ENCODE measurements at places on chromosomes 6 and 20.

GRCh38 chr6:123062670-123063069, 66.6 kb downstream of the CLVS2 start:
- no peak for DNase-seq

GRCh38 chr20:6956574-6956973, 189.1 kb downstream of the BMP2 start:
- no peak for DNase-seq

DNA sequence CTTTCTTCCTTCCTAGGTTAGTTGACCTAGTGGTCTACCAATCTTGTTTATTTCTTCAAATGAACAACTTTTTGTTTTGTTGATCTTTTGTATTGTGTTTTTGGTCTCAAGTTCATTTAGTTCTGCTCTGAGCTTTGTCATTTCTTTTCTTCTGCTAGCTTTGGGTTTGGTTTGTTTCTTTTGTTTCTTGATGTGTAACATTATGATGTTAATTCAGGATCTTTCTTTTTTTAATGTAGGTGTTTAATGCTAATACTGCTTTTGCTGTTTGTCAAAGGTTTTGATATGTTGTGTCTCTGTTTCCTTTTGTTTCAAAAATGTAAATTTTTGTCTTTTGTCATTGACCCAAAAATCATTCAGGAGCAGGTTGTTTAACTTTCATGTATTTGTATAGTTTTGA, 65.7 kb downstream of the ZC2HC1B start:
- DNase-seq: no peak

DNA sequence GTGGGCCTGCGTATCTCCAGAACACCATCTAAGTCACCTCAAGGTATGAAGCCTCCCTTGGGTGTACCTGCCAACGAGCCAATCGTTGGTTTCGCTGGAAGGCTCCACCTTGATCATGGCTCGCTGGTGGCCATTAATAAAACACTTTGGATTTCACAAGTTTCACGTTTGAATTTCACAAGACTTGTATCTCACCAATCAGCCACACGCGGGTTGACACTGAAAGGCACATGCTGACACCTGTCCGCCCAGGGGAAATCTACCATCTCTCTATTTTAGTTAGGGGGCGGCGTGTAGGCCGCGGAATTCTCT, 586 bp upstream of the HMGA1 start:
- DNase-seq: peak; percentile 49

DNA sequence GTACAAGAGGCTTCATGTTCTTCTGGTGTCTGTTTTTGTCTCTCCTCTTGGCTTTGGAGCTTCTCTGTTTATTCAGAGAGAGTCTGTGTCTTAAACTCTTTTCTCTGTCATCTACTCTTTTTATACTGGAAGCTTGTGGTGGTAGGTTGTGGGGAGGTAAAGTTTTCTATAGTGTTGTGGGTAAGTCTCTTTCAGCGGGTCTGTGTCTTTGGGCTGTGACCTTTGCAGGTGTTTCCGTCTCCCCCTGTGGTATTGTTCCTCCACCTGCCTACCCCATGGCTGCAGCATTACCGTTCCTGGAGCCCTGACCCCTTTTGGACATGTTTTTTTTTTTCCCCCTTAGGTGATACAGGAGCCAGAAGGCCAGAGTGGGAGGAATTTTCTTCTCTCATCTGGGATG, 37.9 kb upstream of the FERMT1 start:
- no peak for DNase-seq

DNA sequence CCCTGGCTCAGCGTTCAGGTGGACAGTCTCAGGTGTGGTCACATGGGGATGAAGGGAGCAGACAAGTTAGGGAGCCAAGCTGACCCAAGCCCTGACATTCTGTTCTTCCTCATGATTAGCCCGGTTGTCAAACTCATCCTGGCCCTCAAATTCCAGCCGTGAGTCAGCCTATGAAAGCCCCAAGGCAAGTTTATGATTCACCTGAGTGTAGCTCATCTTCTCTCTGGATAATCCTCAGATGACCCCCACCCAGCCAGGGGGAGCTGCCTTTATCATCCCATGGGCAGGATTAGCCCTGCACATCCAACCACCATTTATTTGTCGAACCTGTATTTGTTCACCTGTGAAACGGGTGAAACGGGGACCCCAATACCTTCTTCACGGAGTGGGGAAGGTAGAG, 161.9 kb downstream of the DHX35 start:
- DNase-seq: no peak

GRCh38 chr20:16203096-16203495, 370.2 kb downstream of the KIF16B start:
- no peak for DNase-seq

- no peak for DNase-seq
These were observed 167.2 kb upstream of the TAB2 start for GRCh38 chr6:149150301-149150700.

DNA sequence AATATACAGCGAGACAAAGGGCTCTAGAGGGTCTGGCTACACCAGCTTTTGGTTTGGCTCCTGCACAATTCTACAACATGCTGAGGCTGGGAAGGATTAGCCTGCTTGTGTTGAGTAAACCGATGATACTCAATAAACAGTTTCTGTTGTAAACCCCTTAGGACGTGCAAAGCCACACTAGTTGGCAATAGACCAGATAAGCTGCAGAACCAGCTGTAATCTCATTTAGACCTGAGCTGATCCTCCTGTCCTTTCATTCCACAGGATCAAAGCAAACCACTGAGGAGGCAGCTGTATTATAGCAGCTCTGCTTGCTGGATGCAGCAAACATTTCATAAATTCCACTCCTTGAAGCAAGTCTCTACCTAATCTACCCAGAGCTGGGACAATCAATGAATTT, 79.7 kb downstream of the MMS22L start:
- no peak for DNase-seq

DNA sequence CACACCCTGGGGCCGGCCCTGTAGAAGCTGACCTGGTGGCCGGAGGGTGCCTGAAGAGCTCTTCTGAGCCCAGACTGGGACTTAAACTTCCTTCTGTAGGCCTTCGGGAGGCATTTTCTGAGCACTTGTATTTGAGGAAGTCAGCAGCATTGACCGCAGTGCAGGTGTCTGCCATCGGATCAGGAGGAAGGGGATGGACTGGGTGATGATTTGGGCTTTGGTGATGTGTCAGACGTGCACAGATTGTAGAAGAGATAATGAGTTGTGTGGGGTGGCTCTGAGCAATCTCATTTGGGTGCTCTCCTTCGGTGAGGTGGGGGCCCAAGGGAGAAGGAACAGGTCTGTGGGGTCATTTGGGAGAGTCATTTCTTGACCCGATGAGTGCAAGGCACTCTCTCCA, 150.9 kb downstream of the ARID1B start:
- DNase-seq: no peak

DNA sequence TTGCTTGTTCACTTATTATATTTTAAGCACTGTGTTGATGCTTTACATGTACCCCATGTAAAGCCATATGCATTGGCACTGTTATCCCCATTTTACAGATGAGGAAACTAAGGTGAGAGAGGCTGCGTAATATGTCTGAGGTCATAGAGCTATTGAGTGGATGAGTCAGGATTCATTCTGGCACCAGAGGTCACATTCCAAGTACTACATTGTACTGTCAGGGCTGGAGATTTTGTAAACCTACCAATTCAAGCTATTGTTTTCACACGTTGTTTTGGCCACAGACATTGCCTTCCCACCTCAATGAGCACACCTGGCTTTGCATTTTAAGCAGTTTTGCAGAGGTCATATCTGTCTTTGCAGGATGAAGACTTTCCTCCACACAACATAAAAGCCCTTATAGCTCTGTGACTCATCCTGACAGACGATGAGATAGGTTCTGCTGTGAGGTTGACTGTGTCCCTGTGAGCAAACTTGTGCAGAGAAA, 33.2 kb downstream of the ANKS1A start:
- DNase-seq: no peak

DNA sequence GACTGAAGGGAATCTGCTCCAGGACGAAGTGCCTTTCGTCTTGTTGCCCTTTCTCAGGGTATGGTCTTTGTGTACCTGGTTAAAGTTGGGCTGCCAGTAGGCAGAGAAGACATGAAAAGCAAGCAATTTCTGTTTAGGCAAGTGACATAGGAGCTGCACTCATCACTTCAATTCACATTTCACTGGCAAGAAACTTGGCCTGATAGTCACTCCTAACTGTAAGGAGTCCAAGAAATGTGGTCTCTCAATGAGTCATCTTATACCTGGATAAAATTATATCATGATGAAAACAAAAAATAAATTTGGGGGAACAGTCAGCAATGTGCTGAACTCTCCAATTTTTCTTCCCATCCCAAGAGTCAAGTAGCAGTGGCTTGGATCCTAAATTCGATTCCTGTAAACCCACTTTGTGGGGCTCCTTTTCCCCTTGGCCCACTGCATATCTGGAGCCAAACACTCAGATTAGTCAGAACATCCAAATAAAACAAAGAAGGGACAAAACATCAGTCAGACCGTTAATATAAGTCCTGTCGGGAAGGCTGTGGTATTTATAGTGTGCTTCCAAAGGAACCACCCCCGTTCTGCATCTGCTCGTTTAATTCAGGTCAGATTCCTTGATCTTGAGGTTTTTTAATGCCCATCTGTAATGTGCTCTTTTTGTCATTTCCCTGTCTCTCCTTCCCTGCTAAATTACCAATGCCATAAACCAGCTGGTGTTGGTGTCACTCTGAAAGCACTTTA, 5.0 kb upstream of the GABRR1 start:
- no peak for DNase-seq

DNA sequence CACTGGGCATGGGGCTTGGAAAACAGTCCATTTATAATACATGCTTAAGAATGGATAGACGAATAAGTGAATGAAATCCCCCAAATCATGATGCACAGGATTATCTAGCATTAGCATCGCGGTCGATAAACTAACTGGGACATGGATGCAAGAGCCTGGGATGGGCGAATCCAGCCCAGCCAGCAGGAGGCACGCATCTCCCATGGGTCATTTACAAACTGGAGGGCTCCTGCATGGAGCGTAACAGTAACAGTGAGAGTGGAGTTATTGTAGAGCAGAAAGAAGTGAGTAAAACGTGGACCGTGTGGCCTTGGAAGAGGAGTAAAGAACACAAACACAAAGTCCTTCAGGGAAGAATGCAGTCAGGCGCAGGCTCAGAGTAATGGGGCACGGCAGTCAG, 136.5 kb downstream of the AGPAT4 start:
- no peak for DNase-seq

- DNase-seq: no peak
These were observed 11.0 kb upstream of the BLOC1S5 start for GRCh38 chr6:8075185-8075584.

GRCh38 chr6:84910906-84911607, 146.7 kb upstream of the TBX18 start:
- DNase-seq: no peak

- DNase-seq: no peak
These were observed 111.1 kb downstream of the UST start for GRCh38 chr6:148857798-148858390.

- no peak for DNase-seq
These were observed 61.1 kb upstream of the TBX18 start for GRCh38 chr6:84825461-84825860.

DNA sequence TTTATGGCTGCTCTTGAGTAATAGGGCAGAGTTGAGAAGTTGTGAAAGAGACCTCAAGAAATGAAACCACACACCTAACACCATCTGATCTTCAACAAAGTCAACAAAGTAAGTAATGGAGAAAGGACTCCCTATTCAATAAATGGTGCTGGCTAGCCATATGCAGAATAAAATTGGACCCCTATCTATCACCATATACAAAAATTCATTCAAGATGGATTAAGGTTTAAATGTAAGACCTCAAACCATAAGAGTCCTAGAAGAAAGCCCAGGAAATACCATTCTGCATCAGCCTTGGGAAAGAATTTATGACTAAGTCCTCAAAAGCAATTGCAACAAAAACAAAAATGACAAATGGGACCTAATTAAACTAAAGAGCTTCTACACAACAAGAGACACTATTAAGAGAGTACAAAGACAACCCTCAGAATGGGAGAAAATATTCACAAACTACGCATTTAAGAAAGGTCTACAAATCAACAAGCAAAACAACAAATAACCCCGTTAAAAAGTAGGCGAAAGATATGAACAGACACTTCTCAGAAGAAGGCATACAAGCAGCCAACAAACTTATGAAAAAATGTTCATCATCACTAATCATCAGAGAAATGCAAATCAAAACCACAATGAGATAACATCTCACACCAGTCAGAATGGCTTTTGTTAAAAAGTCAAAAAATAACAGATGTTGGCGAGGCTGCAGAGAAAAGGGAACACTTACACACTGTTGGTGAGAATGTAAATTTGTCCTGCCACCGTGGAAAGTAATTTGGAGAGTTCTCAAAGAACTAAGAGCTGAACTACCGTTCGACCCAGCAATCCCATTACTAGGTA, 4.0 kb downstream of the MAP3K5 start:
- no peak for DNase-seq

Measured in germinal center (tissue), 1 donor.